Fibroblast of skin of right quadriceps (primary cell): ENCODE measurements at places on chromosomes 2 and 18.

- DNase-seq: no peak
Observed at GRCh38 chr2:24616616-24617015, 125.6 kb downstream of the NCOA1 start.

- no peak for DNase-seq
Observed at GRCh38 chr2:101904916-101905315, 86.8 kb upstream of the IL1R2 start.

- no peak for DNase-seq
Observed at GRCh38 chr18:67381608-67382150, 134.8 kb downstream of the DSEL start.

DNA sequence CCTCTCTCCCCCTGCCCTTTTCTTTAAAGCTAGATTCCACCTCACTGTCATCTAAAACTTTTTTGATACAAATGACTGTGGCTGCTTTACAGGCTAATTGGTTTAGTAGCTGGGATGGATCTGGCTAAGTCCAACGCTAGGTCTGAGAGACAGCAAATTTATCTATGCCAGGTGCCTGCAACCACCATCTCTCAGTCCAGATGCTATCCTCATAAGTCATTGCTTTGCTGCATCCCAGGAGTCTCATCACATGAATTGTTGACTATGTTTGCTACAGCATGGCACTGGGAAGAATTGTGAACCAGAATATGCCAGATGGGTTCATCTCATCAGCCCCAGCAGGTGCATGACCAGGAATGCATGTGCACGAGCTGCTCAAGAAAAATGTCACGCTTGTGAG lies 100.0 kb upstream of the PID1 start:
- no peak for DNase-seq

GRCh38 chr18:50287028-50287440 lies 458 bp downstream of the CXXC1 start:
- no peak for DNase-seq

DNA sequence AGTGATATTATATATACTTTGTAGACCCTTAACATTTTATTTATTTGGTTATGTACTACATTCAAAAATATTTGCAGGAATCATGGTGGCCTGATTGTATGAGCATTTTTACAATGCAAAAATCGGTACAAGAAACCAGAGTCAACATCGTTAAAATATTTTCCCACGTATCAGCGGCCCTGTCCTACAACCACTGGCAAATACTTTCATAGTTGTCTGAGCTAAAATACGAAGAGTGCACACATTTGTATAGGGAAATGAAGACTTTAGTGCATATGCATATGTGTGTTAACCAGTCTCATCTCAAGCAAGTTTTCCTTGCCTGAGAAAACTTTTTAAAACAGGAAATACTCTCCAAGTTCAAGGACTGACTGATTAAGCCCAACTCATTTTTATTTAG lies 35.9 kb downstream of the CCDC102B start:
- no peak for DNase-seq

DNA sequence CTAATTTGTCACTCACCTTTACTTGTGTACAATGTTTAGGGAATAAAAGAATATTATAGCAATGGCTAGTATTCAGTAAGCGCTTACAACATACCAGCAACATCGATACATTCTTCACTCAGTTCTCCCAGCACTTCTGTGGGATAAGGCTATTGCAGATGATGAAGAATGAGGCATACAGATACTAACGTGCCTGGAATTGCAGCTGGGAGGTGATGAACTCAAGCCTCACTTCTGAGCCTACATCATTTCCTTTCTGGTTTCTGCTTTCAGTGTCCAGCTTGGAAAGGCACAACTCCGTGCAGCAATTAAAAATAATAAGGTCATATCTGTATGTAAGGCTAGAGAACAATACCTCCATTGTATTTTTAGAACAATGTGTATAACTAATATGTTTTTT lies 95.4 kb upstream of the AQP4 start:
- no peak for DNase-seq

GRCh38 chr18:56185126-56185525 lies 453.3 kb downstream of the TXNL1 start:
- DNase-seq: no peak

GRCh38 chr2:128454980-128455720 lies 136.5 kb upstream of the HS6ST1 start:
- DNase-seq: no peak

- peak; percentile 80 for DNase-seq
Observed at GRCh38 chr2:105417857-105418436, 19.1 kb upstream of the FHL2 start.

- peak; percentile 98 for DNase-seq
Observed at GRCh38 chr2:42132966-42133641, 36.0 kb upstream of the EML4 start.

DNA sequence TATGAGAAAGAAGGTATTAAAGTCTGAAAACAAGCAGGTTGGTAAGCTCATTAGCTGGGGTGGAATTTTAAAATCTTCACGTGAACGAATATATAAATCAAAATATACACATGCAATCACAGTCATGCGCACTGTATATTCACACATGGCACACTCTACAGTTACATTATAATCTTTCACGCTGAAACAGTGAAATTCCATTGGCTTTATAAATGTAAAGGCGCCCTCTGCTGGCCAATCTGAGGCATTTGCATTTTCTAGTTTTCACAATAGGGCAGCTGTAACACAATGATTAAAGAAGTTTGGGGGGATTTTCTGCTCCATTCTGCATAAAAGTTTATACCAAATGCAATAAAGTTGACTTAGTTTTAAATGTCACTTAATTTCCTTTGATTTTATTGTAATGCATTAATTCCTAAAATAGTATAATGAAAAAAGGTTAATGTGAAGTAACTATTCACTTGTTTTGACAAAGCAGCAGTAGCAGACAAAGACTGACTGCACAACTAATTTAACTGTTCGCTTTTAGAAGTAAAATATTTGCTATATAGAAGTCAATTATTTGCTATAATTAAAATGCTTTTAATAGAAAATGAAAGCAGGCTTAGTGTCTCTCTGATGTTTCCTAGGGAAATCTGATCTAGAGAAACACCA lies 17.2 kb downstream of the IFIH1 start:
- DNase-seq: peak; percentile 67

- DNase-seq: peak; percentile 36
Observed at GRCh38 chr2:234615643-234616356, 118.9 kb upstream of the ARL4C start.

GRCh38 chr2:200439981-200440380 lies 69.9 kb downstream of the KCTD18 start:
- no peak for DNase-seq

- DNase-seq: no peak
Observed at GRCh38 chr18:48129621-48130082, 199.2 kb upstream of the SMAD2 start.

DNA sequence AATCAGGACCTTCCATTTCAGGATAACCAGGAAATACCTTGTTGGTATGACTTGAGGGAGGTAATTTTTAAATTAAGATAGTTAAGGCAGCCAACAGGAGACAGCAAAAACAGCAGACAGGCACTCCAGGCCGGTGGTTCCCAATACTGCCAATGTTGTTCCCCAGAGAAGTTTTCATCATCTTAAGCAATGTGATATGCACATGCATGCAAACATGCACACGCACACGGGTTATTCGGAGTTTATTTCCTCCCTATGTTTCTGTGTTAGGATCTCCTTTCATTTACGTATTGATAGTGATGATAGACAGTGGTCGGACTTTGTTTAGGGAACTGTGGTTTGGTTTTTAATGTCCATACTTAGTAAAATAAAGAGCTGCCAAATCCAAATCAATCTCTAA lies 55.3 kb downstream of the STEAP3 start:
- DNase-seq: no peak

DNA sequence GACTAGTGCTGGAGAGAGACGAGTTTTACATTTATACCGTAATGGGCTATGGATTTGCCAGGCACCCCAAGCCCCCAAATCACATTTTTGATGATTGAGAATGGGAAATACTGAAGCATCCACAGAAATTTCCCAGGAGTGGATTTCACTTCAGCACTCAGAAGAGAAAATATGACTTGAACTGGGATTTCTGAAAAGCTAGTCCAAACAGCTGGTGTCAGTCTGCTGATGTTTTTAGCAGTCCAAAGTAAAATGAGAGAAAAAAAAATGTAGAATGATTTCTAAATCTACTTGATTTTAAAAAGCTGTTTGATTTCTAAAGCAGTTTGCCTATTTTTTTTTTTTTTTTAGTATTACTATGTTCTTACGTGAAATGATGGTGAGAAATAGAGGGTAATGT lies 105.0 kb downstream of the PLEKHM3 start:
- DNase-seq: no peak

DNA sequence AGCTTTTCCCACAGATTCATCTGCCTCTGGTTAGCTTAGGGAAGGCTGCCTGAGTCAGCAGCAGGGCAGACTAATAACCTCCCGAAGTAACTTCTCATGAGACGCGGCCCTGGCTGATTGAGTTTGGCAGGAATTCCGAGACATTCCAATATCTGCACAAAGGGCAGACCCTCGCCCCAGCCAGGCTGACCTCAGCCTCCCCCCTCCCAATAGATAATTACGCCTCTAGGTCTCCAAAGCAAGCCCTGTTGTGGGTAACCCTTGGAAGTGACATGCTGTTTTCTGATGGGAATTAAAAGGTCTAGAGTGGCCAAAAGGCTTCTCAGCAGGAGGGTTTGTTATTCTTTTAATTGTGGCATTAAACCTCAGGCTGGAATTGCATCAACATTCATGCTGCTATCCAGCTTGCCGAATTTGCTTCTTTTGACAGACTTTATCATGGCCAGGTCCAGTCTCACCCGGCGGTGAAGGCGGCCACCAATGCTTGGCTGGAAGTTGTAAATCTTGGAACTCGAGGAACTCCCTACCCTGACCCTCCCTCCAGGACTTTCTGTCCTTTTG lies 98.0 kb upstream of the SLC14A2 start:
- DNase-seq: peak; percentile 77

GRCh38 chr2:168614172-168615018 lies 158.3 kb downstream of the CERS6 start:
- no peak for DNase-seq

DNA sequence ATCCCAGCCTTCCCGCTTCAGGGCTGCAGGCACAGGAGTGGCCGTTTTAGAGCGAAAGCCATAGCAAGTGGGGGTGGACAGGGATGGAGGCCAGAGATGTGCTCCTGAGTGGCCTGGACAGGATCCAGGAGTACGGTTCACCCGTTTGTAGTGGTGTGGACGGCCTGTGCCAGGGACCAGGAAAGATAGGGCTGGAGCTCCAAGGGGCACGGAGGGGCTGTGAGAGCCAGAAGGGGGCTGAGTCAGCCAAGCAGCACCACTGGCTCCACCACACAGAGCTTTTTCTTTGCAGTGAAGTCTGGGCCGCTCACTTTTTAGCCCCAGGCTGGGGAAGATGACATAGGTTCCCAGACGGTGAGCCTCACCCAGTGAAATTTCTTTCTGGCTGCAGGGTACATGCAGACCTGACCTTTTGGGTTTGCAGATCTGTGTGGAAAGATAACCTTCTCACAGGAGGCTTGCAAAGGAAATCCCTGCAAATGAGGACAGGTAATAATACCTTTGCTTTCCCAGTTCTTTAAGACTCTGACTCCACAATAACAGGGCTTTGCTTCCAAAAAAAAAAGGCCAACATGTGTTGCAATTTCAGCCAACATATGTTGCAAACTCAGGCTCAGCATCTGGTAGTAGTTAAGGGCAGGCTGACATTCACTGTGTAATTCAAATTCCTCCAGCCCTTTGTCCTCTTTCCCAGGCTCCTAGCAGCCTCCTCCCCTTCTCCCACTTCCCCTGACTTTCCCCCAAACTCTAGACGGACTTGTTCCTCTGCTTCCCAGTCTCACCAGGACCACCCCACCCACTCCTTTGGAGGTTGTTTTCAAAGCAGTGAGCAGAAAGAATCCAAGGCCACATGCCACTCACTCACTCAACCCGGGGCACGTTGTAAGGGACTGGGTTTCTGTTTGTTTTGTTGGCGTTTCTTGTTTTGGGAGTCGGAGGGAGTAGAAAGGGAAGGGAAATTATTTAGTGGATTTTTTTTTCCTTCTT lies 20.3 kb upstream of the LAPTM4A start:
- peak; percentile 98 for DNase-seq

- no peak for DNase-seq
Observed at GRCh38 chr2:46383113-46383395, 85.8 kb downstream of the EPAS1 start.

DNA sequence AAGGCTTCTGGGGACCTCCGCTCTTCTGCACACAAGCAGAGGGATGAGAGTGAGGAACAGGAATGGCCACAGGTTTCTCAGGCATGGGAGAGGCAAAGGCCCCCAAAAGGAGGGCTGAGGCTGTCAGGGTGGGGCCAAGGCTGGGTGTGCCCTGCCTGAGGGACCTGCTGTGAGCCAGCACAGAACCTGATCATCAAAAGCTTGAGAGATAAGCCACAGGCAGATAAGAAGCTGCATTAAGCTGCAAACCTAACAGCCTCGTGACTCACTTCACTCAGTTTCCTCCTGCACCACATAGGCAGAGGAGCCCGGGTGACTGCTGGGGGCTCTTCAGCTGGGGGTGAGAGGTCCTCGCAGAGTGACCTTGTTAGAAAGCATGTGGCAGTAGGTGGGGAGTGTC lies 64.5 kb upstream of the LAPTM4A start:
- no peak for DNase-seq

- DNase-seq: no peak
Observed at GRCh38 chr2:1727796-1728474, 16.4 kb downstream of the PXDN start.

DNA sequence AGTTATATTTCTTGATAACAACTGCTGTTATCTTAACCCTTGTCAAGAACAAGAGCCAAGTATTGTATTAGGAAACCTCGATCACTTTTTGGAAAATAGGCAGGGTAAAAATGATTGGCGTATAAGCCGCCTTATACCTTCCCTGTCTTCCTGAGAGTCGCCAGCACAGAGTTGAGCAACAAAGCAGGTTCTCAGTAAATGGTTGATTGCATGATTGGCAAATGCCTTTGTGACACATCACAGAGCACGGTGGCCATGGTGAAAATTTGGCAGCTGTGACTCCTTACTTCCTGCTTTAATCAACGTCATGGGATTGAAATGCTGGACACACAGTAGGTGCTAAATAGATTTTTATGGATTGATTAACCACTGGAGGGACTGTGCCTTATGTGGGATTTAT lies 3.9 kb upstream of the KLHL29 start:
- peak; percentile 81 for DNase-seq

DNA sequence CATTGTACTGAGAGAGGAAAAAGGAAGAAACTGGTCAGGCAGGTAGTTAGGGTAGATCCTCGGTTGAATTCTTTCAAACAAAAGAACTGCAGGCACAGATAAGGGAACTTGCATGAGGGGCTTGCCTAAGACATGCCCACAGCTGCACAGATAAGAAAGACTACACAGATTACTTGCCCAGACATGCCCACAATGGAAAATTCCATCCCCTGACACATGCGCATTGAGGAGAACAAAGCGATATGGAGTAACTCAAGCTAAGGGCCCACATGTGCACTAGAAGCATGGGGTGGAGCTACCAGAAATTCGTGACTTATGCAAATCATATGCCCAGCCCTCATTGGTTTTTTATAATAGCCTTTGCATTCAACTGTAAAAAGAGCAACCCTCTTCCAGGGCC lies 181.3 kb upstream of the ZNF521 start:
- no peak for DNase-seq

DNA sequence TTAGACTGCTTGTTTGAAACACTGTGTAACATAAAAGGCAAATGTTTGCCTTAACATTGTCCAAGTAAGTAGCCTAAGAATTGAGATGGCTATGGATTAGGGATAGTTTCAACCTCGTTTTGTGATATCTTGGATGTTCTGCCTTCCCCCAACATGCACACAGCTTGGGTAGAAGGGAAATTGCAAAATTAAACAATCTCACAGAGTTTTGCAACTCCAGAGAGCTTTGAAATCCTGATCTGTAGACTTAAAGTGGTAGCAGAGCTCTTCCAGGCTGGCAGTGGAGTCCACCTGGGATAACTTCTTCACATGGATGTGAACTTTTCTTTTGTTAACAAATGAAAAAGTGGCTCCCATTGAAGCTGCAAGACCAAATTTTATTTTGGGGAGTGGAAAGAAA lies 59.6 kb downstream of the CHRNA1 start:
- DNase-seq: no peak
